AG20443 (cell line): ENCODE measurements at places on chromosomes 13 and 19.
A peak's percentile ranks its signal among the peaks of the same experiment; 100 is the strongest.

GRCh38 chr13:113654175-113654560, 3.8 kb downstream of the ATP4B start:
- no peak for DNase-seq

DNA sequence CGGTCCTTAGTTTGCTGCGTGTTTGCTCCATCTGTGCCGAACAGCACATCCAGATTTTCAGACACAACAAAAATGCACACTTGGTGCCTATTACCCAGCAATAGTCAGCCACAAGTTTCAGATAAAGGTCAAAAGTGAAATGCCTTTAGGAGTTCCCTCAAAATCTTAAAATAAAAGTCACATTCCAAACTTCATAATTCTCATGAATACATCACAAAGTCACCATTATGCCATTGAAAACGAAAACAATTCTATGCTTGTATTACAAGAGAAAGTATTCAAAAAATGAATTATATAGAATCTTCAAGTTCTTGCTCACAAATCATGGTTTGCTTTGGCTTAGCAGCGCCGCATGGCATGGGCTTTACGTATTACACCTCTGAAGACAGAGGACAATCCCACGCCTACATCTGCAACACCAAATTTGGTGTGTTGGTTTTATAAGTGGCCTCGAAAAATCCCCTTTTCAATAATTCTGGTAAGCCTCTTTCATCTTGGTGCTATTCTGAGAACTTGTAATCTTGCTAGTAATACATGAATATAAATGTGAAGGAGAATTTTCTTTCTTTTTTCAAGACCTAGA, 26.6 kb downstream of the COL4A1 start:
- no peak for DNase-seq

GRCh38 chr19:37564624-37565369, 29.8 kb downstream of the ZNF571 start:
- DNase-seq, result no peak

DNA sequence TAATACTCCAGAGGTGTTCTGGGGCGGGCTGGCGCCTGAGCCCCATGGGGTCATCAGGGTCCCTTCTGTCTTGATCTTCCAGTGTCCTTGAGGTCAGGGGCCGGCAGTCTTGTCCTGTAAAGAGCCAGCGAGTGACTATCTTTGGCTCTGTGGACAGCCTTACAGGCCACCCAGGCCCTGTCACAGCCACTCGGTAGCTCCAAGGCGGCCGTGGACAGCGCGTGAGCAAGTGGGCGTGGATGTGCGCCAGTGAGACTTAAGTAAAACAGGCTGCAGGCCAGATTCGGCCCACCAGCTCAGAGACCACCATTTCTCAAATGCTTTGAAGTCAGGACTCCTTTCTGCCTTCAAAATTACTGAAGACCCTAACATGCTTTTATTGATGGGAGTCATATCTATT, 3.7 kb downstream of the ZNF444 start:
- no peak for DNase-seq

- peak; percentile 85 for DNase-seq
Measured at GRCh38 chr19:3176715-3177501, 1.7 kb upstream of the S1PR4 start.

- DNase-seq, result no peak
Measured at GRCh38 chr13:57087006-57087405, 53.7 kb upstream of the PRR20A start.

GRCh38 chr19:49907745-49908446, 11.2 kb upstream of the IL4I1 start:
- DNase-seq, result no peak

DNA sequence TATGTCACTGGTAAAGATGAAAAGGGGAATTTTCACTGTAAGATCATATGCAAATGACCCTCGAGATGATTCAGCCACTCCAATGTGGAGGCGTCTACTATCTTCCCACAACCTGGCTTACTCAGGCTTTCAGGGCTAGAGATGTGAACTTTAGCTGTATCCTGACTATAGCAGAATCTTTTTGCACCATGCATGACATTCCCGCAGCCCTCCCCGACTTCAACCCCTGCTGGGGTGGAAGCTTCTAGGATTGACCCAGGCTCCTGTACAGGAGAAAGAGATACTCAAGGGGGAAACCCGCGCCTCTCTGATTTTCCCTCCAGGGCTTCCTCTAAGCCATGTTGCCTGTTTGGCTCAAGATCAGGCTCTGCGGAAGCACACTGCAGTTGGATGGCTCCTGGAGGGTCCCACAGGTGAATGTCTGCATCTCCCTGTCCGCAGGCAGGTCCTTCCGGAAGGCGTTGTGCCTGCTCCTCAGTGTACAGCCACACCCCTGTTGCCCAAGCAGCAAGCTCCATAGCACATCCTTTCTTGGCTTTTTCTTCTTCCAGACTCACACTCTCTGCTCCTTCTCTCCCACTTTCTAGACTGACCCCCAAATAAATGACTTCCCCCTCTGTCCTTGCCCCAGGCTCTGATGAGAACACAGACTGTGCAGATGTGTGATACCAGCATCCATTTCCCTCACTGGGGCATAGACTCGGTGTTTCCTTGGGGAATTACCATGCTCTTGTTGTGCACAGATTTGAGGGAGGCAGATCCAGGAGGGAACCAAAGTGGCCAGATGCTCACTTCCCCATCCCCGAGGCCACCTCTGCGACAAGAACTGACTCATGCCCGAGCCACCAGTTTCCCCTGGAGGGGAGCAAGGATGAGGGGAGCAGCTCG, 29.1 kb upstream of the POP4 start:
- DNase-seq, result no peak

- peak; percentile 75 for DNase-seq
Measured at GRCh38 chr19:18807861-18808331, 16.8 kb upstream of the COMP start.

DNA sequence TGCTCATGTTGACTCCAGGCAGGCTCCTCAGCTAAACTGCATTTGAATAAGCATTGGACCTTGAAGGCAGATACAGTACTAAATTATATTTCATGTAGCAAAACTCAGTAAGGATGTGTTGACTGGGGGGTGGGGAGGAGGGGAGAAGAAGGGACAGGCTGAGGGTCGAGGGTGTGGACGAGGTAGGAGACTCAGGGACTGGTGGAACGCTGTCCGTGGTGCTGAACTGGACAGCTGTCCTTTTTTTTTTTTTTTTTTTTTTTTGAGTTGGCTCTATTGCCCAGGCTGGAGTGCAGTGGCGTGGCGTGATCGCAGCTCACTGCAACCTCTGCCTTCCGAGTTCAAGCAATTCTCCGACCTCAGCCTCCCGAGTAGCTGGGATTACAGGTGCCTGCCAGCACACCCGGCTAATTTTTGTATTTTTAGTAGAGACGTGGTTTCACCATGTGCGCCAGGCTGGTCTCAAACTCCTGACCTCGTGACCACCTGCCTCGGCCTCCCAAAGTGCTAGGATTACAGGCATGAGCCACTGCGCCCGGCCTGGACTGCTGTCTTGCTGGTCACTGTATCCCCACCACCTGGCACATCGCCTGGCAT, 33.2 kb upstream of the CASP14 start:
- DNase-seq, result no peak

DNA sequence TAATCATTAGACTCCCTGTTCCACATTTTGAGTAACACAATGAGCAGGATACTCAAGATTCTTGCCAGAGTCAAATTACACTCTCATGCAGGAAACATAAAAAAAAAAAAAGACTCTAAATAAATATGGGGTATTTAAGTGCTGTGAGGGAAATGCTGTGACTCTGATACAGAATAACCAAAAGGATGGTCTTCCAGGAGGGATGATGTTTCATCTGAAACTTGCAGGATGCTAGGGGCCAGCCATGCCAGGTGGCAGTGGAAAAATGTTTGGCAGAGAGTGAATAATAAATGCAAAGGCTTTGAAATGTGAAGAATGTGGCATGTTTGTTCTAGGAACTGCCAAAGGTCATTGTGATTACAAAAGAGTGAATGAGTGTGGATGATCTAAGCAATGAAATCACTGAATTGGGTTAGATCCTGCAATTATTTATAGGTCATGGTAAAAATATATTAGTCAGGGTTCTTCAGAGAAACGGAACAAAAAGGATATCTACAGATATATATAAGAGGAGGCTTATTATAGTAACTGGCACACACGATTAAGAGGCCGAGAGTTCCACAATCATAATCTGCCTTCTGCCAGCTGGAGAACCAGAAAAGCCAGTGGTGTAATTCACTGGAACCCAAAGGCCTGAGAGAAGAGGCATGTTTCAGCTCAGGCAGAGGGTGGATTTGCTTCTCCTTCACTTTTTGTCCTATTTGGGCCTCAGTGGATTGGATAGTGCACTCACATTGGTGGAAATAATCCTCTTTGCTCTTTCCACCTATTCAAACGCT, 1832.8 kb upstream of the MIR17HG start:
- DNase-seq, result peak; percentile 7

DNA sequence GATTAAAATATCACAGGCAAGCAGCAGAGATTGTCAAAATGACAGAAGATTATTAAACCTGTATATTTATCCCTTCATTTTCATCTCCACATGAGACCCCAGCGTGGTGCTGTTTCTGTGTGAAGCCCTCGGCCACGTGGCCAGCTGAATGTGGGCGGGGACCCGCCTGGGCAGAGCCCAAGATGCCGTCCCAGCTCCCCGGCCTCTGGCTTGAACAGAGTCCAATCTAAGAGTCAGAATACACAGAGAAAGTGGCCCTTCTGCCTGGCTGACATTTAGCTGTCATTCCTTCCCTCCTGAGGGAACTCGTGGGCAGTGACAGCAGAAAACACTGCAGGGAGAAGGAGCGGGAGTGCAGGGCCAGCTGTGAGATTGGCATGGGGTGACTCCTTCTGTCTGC, 34.9 kb upstream of the UQCRFS1 start:
- DNase-seq, result peak; percentile 39

DNA sequence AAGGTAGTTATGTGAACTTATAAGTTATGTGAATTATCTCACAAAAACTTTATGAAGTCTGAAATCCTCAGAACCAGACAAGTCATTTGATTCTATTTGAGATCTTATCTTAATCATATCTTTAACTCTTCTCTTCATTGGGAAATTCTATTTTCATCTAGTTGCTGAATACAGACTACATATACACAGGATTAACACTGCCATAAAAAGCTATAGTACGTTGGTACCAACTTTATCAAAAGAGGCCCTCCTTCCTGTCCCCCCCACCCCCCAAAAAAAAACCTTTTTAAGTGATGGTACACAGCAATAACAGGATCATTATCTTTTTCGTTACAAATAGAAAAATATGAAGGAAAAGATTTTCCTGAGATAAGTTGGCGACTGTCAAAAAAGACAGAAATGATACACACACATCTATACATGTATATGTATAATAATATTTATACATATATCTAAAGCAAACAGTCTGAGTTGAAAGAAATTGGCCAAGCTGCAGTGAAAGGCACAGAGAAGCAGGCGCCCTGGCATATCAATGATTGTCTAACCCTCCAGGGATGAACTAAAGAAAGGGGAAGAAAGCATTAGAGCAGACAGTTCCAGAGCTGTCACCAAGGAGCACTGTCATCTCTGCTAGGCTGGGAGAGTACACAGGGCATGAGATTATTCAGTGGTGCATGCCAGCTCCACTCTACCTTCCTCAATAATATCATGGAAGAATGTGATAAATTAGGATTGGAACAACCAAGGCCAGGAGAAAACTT, 116.7 kb downstream of the KLF12 start:
- DNase-seq, result no peak

DNA sequence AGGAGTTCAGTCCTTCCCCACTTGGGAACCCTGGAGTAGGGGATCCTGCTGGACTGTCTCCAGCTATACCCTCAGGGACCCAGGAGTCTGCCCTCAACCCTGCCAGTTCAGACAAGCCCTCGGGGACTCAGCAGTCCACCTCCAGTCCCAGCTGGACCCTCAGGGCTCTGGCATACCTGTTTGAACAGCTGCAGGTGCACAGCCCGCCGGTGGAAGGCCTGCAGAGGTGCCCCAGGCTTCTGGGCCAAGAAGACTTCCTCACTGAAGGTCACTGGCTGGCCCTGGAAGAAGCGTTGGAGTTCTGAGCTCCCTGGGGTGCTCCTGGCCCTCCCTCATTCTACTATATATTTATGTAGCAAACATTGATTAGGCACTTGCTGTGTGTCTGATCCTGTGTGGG, 8.6 kb downstream of the CRB3 start:
- no peak for DNase-seq

GRCh38 chr13:40490086-40490758, 176.2 kb downstream of the FOXO1 start:
- no peak for DNase-seq

- no peak for DNase-seq
Measured at GRCh38 chr13:24661713-24662112, 18.5 kb upstream of the ATP12A start.

DNA sequence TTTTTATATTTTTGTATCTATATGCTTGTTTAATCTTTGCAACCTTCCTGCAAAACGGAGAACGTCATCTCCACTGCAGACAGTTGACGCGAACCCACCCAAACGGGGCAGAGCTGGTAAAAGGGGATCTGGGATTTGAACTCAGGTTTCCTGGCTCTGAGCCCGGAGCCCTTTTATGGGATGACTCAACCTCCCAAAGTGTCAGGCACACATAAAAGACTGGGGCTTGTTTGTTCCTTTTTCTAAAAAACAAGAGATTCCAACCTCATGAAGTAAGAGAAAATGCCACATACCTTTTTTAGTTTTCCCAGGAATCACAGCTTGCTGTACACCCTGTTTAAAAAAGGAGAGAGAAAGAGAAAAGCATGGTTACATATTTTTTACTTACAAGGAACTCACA, 78.9 kb downstream of the GADD45B start:
- no peak for DNase-seq

DNA sequence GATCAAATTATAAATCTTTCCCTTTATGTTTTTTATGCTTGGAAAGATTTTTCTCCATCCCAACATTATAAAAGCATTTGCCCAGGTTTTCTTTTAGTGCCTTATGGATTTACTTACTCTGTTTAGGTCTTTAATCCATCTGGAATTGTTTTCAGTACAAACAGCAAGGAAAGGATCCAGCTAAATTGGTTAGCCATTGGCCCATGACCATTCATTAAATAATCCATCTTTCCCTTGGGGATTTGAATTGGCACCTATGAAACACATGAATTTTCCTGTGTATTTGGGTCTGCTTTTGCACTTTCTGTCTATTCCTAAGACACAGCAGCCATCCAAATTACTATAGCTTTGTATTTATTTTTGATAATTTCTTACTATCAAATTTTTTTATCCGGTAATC, 28.8 kb upstream of the SHKBP1 start:
- DNase-seq, result no peak

- DNase-seq, result no peak
Measured at GRCh38 chr13:28052945-28053344, 47.4 kb downstream of the FLT3 start.

GRCh38 chr19:31351056-31351854, 2.0 kb upstream of the TSHZ3 start:
- DNase-seq, result peak; percentile 57

GRCh38 chr13:33931397-33932311, 113.7 kb downstream of the RFC3 start:
- DNase-seq, result peak; percentile 50

GRCh38 chr19:45995715-45996385, 583 bp downstream of the CCDC61 start:
- DNase-seq, result no peak

- no peak for DNase-seq
Measured at GRCh38 chr19:40512110-40512472, 45.3 kb downstream of the SPTBN4 start.

GRCh38 chr19:50377517-50377916, 1.3 kb downstream of the NR1H2 start:
- no peak for DNase-seq

GRCh38 chr13:44354884-44355283, 18.7 kb upstream of the SERP2 start:
- DNase-seq, result no peak
